Stimulated activated CD4-positive, alpha-beta T cell treated with anti-CD3 and anti-CD28 coated beads, Interleukin-1b, Interleukin-23, amount 100 ng/mL, for 24 hours (primary cell): ENCODE measurements at places on chromosomes 7 and 10.

DNA sequence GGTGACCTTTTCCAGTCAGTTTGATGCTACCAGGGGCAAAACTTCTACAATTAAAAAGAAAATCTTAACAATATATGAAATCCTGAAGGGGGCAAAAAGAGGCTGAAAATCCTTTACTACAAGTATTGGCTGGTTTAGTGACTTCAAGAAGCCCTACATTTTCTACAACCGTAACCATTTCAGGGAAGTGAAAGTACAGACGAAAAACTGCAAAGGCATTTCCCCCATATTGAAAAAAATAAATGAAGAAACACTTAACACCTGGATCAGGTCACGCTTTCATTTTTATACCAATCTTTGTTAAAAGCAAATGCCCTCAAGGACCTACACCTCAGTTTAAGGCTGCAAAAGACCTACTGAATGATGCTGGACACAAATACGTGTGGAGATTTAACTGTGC, 38.6 kb downstream of the IL6 start:
- no peak for DNase-seq

GRCh38 chr10:94011296-94011695, 17.6 kb downstream of the PLCE1 start:
- DNase-seq, result no peak

GRCh38 chr10:58512491-58513187, at the start of gene BICC1:
Gene BICC1, plus strand, starts transcription at chr10:58512872. Its CDS starts 272 bp downstream, at chr10:58513144.
- no peak for DNase-seq

DNA sequence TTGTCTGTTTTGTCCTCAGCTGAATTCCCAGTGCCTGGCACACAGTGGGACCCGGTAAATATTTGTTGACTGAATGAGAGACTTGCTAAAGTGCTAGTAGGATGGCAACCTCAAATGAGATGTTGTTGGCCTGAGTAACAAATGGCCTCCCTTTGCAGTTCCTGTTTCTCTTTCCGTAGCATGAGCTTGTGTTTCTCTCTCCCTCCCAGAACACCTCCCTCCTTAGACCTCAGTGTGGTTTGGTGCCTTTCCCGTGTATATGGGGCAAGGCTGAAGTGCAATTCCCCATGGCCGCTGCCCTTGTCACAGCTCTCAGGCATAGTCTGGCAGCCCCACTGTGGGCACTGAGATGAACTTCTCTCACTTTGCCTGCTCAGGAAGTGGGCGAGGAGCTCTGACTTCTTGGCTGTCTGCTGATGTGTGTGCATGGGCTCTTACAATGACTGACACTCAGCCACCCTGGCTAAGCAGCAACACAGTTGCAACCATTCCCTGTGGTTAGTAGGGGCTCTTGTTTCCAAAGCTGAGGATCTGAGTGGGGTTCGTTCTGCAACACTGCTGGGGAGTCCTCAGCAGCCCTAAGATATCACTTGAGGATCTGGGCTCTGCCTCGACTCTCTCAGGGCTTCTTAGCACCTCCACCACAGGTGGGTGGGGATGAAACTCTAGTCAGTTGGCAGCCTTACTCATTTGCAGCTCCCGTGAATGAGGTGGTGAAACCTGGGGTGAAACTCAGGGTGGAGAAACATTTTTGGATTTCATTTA, 136.1 kb downstream of the ICA1 start:
- peak; percentile 39 for DNase-seq

DNA sequence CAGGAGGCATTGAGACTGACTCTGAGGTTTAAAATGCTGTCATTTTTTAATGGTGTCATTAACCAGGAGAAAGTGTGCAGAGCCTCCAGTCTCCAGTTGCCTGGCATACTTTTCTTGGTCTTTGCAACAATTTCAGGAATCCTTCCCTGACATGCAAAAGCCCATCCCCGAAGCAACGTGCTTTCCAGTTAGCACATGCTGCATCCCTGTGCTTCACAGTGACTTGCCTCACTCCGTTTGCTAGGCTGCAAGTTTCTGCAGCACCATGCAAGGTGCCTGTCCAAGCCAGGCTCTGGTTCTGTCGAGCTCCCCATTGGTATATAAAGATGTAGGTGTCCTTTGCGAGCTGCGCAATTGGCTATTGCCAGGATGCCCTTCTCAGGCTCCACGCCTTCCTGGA, 135.0 kb downstream of the GALNT17 start:
- no peak for DNase-seq

- DNase-seq, result no peak
Observed at GRCh38 chr7:140877249-140877524, 47.5 kb downstream of the BRAF start.

DNA sequence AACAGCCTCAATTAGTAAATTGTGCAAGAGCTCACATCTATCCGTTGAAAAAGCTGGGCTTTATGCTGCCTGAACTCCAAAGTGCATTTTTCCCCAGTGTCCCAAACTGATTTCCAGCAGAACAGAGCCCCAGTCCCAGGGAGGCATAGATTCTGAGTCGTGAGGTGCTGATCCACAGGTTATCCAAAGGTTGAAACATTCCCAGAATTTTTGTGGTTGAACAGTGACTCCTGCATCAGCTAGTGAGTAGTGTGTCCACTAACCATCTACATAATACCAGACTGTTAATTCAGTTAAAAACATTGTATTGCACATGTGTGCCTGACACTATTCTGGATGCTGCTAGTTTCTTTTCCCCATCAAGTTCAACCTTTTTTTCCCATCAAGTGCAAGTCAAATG, 761.5 kb downstream of the GATA3 start:
- no peak for DNase-seq

DNA sequence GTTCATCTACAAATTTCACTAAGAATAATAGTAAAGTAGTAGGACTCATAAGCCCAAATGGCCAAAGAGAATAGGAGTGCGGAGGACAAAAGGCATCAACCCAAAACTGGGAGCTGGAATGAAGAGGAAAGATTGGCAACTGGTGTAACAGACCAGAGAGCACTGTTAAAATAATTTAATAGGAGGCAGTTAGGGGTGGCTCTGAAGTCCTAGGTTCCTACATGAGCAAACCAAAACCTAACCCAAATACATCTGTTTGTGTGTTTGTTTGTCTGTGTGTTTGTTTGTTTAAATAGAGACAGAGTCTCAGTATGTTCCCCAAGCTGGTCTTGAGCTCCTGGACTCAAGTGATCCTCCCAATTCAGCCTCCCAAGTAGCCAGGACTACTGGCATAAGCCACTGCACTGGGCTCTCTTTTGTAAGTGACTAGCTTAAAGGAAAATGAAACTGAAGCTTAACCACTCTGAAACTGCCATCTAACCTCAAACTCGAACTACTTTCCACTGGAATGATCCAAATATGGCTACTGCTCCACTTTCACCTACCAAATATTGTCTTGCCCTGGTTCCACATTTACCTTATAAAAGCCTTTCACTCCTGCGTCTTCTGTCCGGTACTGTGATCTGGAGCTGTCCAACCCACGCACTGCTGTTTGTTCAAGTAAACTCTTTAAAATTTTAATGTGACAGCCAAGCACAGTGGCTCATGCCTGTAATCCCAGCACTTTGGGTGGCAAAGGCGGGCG, 94.9 kb downstream of the AKR1D1 start:
- no peak for DNase-seq

DNA sequence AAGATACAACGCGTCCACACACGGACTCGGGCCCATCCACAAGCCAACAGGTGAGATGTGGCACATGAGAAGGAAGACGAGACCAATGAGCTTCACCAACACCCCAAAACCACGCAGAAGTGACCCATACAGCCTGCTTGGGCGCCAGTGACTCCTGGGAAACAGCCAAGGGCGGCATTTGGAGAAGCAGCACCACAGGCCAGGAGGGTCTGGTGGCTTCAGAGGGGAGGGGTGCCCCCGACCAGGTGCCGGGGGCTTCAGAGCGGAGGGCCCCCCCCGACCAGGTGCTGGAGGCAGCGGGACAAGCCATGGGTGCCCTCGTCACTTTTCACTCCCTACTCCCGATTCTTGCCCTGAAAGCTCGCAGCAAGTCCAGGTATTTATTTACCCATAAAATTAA, 140.1 kb downstream of the DIP2C start:
- no peak for DNase-seq

- no peak for DNase-seq
Observed at GRCh38 chr10:88527245-88527644, 55.9 kb downstream of the RNLS start.

- DNase-seq, result no peak
Observed at GRCh38 chr7:3149231-3149995, 105.7 kb upstream of the CARD11 start.

DNA sequence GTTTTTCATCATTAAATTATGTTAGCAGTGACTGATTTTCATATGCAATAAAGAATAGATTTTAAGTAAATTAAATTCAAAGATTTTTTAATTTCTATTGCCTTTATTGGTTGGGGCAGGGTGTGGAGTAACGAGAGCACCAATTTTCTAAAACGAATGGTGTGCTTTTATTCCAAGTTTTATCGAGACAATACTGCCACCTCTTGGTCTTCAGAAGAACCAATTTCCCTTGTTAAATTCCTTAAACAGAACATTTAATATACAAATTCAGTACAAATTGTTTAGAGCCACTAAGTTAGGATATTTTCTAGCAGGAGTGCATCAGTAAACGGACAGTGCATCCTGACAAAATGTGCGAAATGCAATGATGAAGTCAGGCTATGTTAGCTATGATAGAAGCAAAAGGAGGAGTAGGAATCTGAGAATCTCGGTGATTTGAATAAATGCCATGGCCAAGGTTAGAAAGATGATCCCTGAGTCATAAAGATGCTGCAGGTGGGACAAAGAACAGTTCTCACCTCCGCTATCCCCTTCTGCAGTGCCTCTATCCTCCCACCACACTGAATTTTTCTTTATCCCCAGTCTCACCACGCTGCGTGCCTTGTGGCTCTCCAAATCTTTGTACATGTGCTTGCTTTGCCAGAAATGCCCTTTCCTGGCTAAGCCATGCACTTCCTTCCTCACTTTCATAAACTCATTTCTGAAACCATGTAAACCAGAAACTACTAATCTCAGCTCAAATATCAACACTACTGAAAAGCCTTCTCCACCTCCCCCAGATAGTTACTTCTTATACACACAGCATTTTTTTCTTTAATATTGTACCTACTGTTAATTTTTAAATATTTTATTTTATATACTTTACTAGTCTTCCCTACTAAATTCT, 31.9 kb upstream of the AGBL3 start:
- no peak for DNase-seq
